ENCODE measurements at places on chromosomes 5 and 9.
A peak's percentile ranks its signal among the peaks of the same experiment; 100 is the strongest.

DNA sequence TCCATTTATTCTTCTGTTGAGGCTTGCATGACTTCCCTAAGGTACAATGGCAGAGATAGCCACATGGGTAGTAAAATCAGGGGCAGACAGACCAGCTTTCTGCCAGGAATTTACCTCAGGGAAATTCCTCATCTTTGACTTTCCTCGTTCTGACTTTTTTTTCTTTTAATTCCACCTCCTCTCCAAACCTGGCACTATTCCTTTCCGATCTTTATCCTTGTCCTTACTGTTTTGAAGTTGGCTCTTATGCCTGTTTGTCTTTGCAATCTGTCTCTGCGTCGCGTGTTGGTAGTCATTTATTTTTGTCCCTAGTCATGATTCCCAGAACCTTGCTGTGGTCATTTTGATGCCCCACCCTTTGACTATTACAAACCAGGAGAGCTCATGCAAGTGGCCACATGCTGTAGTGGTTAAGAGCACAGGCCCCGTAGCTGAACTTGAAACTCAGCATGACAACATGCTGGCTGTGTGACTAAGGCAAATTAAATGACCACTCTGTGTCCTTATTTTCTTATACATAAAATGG is 19.0 kb downstream of the TMC1 start:
- DNase-seq, result no peak

DNA sequence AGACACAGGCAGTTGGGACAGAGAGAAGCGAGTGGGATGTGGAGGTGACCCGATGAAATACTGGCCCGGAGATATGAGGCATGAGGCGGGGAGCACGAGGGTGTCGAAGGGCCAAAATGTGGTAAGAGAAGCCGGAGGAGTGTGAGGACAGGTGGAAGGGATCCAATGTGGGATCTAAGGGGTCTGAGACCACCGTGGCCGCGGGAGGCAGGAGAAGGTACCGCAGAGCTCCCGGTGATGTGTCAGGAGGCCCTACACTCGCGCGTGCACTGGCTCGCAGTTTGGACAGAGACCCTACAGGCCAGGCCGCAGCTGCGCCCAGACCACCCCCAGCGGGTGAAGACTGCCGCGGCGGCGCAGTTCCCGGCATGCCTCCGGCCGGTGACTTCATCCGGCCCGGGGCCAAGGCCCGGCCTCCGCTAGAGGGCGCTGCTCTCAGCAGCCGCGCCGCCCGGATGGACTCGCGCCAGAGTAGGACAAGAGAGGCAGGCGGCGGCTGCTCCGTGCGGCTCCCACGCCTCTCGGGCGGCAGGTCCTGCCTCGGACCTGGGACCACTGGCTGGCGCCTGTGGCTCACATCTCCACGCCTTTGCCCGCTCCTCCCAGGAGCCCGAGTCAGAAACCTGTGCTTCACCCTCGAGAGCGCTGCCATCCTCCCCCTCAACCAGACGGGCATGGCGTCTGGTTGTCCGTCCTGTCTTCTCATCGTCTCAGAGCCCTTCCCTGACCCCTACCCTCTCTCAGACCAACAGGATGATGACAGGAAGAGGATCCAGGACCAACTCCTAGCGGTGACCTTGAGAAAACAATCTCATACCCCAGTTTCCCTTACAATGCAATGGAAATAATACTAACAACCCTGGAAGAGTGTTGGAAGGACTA is 35.4 kb upstream of the STING1 start:
- DNase-seq, result peak; percentile 90

- peak; percentile 28 for DNase-seq
Observed at GRCh38 chr9:75889577-75889976, 896 bp upstream of the PCSK5 start.

DNA sequence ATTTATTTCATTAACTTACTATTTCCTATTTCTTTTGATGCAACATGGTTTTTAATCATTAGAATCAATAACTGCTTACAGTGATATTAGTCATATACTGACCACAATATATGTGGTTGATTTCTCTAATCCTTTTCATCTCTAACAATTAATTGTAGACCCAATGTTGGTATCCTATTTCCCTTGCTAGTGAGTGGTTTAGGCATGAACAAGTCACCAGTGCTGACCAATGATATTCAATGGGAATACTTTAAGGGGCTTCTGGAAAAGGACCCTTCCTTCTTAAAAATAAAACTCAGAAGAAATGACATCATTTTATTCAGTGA is 672.4 kb upstream of the GRAMD2B start:
- no peak for DNase-seq

DNA sequence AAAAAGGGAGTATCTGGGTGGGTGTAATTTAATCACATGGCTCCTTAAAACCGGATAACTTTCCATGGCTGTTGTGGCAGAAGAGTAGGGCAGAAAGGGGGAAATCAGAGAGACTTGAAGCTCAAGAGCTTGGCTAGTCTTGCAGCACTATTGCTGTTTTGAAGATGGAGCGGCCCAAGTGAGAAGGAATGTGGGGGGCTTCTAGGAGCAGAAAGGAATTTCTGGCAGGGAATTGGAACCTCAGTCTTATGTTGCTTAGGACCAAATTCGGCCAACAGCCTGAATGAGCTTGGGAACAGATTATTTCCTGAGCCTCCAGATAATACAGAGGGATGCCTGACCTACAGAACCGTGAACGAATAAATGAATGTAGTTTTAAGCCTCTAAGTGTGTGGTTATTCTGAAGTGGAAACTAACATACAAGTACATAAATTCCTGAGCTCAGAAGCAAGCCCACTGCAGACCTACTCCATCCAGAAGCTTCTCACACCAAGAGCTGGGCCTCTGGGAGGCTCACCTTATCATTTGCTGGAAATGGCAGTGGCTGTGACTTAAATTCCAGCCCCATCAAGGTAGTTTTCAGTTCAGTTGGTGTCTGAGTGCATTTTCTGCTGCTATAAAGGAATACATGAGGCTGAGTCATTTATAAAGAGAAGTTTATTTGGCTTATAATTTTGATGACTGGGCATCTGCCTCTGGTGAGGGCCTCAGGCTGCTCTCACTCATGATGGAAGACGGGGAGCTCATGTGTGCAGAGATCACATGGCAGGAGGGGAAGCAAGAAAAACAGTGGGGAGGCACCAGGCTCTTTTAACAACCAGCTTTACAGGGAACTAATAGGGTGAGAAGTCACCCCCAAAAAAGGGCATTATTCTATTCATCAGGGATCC is 15.3 kb upstream of the TMEM174 start:
- DNase-seq, result no peak

GRCh38 chr5:91562922-91563321 is 179.8 kb upstream of the ARRDC3 start:
- no peak for DNase-seq

DNA sequence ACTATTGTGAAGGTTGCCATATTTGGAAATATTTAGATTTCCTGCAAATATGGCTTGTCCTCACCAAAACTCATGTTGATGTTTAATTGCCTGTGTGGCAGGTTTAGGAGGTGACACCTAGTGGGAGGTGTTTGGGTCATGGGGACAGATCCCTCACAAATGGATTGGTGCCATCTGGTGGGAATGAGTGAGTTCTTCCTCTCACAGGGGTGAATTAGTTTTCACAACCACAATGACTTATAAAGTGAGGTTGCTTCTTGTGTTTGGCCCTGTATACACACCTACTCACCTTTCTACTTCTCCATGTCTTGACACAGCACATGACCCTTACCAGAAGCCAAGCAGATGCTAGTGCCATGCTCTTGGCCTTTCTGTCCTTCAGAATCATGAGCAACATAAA is 41.1 kb downstream of the ISOC1 start:
- DNase-seq, result no peak
